Dermis microvascular lymphatic vessel endothelial cell (primary cell): ENCODE measurements at places on chromosomes 1 and 21. TPM values are rescaled to one million over a fixed set of nuclear protein-coding genes. Genes with fewer than 3 reads are reported as not detected.

DNA sequence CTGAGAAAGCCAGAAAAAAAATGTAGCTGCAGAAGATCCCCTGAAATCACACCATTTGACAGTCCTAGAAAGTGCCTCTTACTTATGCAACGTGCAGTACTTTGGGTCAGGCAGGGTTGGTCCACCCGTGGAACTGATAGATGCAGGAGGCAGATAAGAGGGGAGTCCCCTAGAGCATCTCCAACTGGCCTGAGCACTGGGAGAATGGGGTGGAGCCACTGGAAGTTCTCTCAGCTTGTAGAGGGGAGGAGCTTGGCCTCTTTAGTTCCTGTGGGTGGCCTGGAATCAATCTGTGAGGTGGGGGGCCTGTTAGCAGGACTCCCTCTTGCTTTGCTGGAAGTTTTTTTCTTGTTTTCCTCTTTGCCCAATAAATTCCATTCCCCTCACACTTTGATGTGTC is 335.7 kb upstream of the NCAM2 start:
- no peak for DNase-seq

GRCh38 chr21:44902268-44903049 is 18.2 kb downstream of the ITGB2 start:
- DNase-seq, result no peak

DNA sequence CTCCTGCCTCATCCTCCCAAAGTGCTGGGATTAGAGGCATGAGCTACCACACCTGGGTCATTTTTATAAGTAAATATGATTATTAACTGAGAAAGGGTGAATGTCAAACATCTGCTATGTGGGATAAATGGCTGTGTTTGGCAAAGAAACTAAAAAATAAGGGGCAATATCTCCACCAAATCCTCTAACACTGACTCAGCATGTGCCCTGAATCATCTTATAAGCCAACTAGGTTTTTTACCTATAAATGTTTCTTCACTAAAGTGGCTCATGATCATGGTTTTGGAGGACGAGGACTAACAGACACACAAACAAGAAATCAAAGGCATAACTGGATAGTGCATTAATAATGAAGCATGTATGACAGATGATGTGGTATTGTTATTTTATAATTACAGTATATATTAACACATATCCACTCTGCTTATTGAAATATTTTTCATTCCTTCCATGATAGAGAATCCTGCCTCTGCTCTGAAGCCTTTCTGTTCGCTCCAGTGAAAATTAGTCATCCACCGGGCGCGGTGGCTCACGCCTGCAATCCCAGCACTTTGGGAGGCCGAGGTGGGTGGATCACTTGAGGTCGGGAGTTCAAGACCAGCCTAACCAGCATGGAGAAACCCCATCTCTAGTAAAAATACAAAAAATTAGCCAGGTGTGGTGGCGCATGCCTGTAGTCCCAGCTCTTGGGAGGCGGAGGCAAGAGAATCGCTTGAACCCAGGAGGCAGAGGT is 11.7 kb upstream of the ARHGAP29 start:
- DNase-seq, result no peak

DNA sequence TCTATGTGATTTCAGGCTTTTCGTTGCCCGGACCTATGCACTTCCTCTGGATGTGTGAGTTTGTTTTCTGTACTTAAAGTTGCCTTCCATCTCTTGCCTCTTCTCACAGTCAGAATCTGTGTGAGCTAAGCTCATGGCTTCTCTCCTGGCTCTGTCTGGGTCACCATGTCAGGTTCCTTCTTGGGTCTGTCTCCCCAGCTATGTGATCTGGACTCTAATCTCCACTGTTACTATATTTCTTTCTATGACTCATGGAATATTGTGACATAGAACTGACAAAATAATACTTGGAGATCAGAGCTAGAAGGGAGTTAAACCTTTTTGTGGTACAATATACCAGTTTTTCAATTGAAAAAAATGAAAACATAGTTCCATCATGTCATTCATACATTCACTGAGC is 172.7 kb upstream of the FGGY start:
- DNase-seq, result no peak

- DNase-seq, result no peak
These were observed 24.5 kb upstream of the GNPAT start for GRCh38 chr1:231216498-231216897.

GRCh38 chr1:83098791-83099190 is 900.1 kb downstream of the TTLL7 start:
- no peak for DNase-seq

GRCh38 chr1:29716306-29716705 is 480.0 kb downstream of the PTPRU start:
- no peak for DNase-seq

DNA sequence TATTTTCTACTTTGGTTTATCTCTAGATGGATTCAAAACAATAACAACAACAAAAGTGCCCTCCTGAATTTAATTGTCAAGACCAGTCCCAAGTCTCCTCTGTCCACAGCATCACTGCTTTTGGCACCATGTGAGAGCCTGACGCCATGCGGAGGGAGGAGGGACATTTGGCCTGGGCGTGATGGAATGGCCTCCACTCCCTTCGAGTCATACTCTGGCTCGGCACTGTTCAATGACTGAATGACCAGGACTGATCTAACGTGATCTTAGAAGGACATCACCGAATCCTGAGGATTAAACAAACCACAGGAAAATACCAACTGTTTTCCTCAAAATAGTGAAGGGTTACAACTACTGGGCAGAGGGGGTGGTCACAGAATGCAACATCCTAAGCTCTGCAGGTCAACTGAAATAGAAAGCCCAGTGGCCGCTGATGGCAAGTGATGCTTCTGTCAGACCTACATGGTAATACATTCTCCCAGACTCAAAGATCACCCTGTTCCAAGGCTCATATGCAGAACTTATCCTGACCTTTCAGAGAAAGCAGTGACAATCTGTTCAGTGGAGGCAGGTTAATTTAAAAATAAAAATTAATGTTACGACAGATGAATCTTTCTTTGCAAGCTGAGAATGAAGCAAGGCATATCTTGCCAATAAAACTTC is 19.1 kb downstream of the SRSF4 start:
- no peak for DNase-seq

GRCh38 chr21:15695241-15695640 is 34.5 kb upstream of the USP25 start:
- no peak for DNase-seq

DNA sequence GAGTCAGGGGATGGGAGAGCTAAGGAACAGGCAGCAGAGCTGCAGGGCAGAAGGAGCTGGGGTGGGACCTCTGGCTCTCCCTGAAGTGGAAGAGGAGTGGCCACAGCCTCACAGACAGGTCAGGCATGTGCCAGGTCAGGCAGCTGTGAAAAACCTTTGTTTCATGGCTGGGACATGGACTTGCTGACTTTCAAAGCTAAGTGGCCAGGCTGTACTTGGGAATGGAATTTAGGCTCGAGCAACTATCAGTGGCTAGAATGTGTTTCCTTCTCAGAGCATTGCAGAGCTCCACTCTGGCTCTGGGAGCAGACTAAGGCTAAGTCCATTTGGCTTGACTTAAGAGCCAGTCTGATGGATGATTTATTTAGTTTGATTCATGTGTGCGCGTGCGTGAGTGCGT is 385.1 kb downstream of the LMX1A start:
- DNase-seq, result no peak

GRCh38 chr1:7539769-7540175 is 231.3 kb upstream of the VAMP3 start:
- no peak for DNase-seq

GRCh38 chr21:43691086-43691795 is 27.7 kb upstream of the PDXK start:
- no peak for DNase-seq

DNA sequence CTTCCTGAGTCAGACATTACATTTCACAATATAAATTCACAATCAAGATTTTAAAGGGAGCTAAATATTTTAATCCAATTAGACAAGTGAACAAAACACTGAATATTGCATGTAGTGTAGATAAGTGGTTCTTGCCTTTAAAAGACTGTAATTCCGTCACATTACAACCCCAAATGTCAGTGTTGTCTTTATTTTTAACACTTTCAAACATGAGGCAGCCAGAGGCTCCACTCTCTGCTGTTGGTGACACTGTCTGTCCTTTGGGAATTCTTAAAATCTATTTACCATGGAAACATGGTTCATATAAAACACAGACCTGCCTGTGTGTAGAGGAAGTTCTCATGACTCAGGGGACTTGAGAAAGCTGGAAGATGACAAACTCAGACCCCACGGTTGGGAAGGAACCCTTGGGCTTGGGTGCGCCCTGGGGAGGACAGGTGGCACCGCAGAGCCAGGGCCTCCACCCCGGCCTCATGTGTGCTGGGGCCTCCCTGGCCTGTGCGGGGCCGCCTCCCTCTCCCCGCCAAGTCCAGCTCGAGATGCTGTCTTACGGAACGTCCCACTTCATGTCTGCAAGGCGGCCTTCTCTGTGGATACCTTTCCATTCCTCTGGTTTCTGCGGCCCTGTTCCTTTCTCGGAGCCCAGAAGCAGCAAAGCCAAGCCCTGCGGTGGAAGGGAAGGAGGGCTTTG is 239.0 kb downstream of the SDCCAG8 start:
- no peak for DNase-seq

- no peak for DNase-seq
These were observed 862 bp upstream of the DIPK1A start for GRCh38 chr1:92961896-92962752.

Gene VASH2
- total RNA-seq, result 0.13 TPM in 2 replicates

Gene PADI4
- not detected in 2 replicates for total RNA-seq

Gene NBPF11
- total RNA-seq, result 2.7 and 4.2 TPM in 2 replicates

Gene ARMH1
- 0.13 TPM in 1 of 2 replicates, not detected in the other for total RNA-seq
